DMS79 treated with DMSO at 0.1 percent for 48 hours (cell line): ENCODE measurements at places on chromosomes 13 and 19.

DNA sequence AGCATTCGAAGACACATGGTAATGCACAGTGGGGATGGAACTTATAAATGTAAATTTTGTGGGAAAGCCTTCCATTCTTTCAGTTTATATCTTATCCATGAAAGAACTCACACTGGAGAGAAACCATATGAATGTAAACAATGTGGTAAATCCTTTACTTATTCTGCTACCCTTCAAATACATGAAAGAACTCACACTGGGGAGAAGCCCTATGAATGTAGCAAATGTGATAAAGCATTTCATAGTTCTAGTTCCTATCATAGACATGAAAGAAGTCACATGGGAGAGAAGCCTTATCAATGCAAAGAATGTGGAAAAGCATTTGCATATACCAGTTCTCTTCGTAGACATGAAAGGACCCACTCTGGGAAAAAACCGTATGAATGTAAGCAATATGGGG lies 16.2 kb upstream of the ZNF763 start:
- no peak for DNase-seq

DNA sequence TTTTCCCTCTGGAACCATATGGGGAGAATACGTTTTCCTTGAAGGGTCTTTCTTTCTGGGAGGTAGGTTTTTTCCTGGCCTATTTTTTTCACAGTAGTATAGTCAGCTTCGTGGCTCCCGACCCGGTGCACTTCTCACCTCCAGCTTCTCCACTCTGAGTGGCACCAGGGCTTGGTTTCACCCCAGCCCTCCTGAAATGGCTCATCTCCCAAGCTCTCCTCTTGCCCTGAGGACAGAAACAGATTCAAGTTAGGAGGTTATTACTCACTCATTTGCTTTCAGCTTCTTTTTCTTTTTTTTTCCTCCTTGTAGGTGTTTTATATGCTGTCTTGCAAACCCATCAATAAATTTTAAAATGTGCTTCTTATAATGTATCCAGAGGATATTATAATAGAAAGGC lies 199.3 kb downstream of the RFC3 start:
- DNase-seq, result no peak

- DNase-seq, result no peak
These were observed 3.0 kb upstream of the C19orf81 start for GRCh38 chr19:50646074-50646807.

DNA sequence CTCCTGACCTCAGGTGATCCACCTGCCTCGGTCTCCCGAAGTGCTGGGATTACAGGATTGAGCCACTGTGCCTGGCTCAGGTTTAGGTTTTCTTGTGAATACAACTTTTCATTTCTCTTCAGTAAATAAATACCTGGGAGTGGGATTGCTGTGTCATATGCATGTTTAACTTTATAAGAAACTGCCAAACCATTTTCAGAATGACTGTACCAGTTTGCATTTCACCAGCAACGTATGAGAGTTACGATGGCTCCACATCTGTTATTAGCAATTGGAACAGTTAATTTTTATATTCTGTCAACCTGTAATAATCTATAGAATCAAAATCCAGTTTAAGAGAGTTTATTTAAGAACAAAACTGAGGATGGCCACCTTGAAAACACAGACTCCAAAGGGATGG lies 52.2 kb downstream of the TEX26 start:
- DNase-seq, result no peak

DNA sequence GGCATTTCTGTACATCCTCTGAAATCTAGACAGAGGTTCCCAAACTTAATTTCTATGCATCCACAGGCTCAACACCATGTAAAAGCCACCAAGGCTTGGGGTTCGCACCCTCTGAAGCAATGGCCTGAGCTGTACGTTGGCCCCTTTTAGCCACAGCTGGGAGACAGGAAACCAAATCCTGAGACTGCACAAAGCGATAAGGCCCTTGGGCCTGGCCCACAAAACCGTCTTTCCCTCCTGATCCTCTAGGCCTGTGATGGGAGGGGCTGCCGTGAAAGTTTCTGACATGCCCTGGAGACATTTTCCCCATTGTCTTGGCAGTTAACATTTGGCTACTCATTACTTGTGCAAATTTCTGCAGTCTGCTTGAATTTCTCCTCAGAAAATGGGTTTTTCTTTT lies 766.4 kb downstream of the GPC5 start:
- DNase-seq, result no peak

DNA sequence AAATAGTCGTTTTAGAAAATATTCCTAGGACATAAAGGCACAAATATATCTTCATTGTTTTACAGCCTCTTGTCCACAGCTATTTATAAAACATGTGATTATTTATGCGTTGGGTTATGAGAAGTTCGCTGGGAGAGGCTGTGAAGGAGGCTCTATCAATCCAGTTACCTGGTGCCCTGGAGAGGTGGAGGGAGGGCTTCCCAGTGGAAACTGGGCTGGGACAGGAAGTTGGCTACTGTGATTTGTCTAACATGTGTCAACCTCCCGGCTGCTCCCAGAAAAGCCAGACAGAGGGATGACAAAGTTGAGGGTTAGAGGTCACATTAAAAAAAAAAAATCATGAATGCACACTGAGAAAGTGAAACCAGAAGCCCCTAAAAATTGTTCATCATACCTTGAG lies 346.5 kb downstream of the ZNF536 start:
- peak; percentile 41 for DNase-seq

DNA sequence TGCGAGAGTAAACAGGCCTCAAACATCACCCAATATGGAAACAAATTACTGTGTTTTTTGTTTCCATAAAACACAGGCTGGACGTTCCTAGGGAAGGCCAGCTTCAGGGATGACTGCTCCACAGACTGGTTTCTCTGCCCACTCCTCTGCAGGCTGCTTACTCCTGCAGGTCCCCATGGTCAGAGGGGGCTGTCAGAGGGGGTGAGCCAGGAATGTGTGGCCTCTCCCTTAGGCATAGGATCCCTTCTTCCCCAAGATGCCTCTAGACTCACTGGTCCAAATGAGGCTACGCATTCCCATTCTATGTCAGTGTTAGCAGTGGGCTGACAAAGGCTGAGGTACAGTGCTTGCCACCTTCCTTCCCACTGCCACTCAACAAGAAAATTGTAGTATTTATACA lies 229.8 kb downstream of the LHFPL6 start:
- DNase-seq, result no peak

- DNase-seq, result no peak
These were observed 106.7 kb downstream of the KDM4B start for GRCh38 chr19:5075597-5075996.

GRCh38 chr19:19057317-19057716 lies 6.5 kb upstream of the SLC25A42 start:
- DNase-seq, result no peak

DNA sequence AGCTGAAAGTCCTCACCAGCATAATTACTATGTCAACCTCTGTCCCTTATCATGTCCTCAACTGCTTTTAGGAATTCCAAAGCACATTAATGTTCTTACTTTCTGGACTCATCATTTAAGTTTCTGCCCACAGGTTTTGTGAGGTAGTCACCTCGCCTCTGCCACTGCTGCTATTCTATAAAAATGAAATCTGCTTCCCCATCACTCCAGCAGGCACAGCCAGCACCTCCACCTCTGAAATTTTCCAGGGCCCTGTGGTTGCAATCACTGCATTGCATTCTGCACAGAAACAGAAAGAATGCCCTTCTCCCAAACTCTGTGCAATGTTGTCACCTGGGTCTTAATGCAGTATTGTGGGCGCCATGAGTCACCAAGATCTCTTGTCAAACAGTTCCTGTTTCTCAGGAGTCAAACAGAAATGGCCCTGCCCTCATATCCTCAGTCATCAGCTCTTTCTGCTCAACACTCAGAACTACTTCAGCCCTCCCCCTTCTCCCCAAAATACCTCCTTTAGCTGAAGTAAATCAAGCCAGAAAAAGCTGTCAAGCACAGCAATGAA lies 529.2 kb upstream of the NBEA start:
- no peak for DNase-seq

- no peak for DNase-seq
These were observed 671.0 kb downstream of the SLITRK1 start for GRCh38 chr13:83211301-83211700.

DNA sequence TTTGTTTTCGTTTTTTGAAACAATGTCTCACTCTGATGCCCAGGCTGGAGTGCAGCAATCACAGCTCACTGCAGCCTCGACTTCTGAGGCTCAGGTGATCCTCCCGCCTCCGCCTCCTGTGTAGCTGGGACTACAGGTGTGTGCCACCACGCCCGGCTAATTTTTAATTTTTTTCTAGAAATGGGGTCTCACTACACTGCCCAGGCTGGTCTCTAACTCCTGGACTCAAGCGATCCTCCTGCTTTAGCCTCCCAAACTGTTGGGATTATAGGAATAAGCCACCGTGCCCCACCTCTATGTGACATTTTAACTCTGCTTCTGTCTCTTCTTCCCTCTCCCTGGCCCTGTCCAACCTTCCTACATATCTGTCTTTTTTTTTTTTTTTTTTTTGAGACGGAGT lies 5.1 kb downstream of the ATP1A3 start:
- no peak for DNase-seq

DNA sequence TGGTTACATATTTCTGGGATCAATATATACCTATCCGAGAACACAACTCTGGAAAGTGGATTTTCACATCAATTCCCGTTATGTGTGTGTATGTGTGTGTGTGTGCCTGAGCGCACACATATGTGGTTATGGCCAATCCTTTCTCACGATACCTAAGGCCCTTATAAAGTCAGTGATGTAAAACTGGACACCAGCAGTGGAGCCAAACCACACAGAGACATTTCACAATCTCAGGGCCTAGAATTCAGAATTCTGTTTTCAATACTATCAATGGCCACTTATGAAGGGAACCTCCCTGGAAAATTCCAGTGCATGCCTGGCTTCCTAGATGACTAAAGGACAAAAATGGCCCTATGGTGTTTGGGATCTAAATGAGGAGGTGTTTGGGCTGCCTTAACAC lies 187.3 kb upstream of the UBL3 start:
- DNase-seq, result no peak

DNA sequence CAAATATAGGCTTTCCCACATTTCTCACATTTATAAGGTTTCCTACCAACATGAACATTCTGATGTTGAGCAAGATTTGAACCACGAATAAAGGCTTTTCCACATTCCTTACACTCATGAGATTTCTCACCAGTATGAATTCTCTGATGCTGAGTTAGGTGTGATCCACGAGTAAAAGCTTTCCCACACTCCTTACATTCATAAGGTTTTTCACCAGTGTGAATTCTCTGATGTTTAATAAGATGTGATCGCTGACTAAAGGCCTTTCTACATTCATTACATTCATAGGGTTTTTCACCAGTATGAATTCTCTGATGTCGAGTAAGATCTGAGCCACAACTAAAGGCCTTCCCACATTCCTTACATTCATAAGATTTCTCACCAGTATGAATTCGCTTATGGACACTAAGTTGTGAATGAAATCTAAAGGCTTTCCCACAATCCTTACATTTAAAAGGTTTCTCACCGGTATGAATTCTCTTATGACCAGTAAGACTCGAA lies 19.0 kb downstream of the ZNF790 start:
- DNase-seq, result no peak

- DNase-seq, result no peak
These were observed 20.6 kb upstream of the TNFSF11 start for GRCh38 chr13:42553098-42554046.
